ENCODE measurements at places on chromosomes 6 and 20. TPM values are rescaled to one million over a fixed set of nuclear protein-coding genes. Genes with fewer than 3 reads are reported as not detected.

IMPG1 gene
- total RNA-seq, result not detected

EPB41L2 gene
- 14.0 TPM for total RNA-seq

SLC18B1 gene
- total RNA-seq, result 8.6 TPM

GTSF1L gene
- total RNA-seq, result not detected

SYCP2L gene
- total RNA-seq, result not detected

GPX5 gene
- total RNA-seq, result not detected

ANKRD66 gene
- total RNA-seq, result not detected

BPIFA1 gene
- total RNA-seq, result not detected

ARFGEF3 gene
- total RNA-seq, result 0.03 TPM

TSHZ2 gene
- 29.1 TPM for total RNA-seq

TRIM26 gene
- total RNA-seq, result 51.2 TPM

STX7 gene
- total RNA-seq, result 18.4 TPM

ECT2L gene
- total RNA-seq, result not detected

BEND6 gene
- total RNA-seq, result not detected

TRIM15 gene
- total RNA-seq, result not detected

GLP1R gene
- not detected for total RNA-seq

SLC32A1 gene
- not detected for total RNA-seq

PNLDC1 gene
- not detected for total RNA-seq

NOTCH4 gene
- 1.0 TPM for total RNA-seq

C4A gene
- total RNA-seq, result 5.4 TPM

CLIC5 gene
- total RNA-seq, result 7.2 TPM

OR2J3 gene
- total RNA-seq, result not detected

C6orf118 gene
- total RNA-seq, result not detected

C20orf144 gene
- total RNA-seq, result 0.13 TPM

CFB gene
- not detected for total RNA-seq

CNR1 gene
- total RNA-seq, result 0.07 TPM

FRS3 gene
- total RNA-seq, result 6.9 TPM

Data from T-helper 17 cell (primary cell).